ENCODE measurements at places on chromosomes 5 and 9.
A peak's percentile ranks its signal among the peaks of the same experiment; 100 is the strongest.

GRCh38 chr9:129761293-129761900 lies 8.6 kb upstream of the PTGES start:
- peak; percentile 48 for DNase-seq

- DNase-seq: no peak
These were observed 90.1 kb upstream of the SLC12A2 start for GRCh38 chr5:127993476-127993875.

DNA sequence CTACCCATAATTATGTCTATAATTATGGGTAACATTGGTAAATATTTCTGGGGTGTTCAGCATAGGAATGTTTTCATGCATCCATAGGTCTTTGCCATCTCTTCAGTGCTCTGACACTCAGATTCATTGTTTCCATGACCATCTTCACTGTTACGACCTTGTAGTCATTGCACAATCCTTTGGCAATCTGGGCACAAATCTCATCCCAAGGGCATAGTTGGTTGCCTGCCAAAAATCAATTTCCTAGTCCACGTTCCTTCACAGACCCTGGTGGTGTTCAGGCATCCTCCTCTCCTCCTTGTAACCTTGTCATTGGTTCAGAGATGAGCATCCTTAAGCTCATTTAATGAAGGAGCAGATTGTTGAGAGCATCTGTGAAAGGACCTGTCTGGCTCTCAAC lies 1400.7 kb downstream of the CDH12 start:
- DNase-seq: no peak

- DNase-seq: no peak
These were observed 513.0 kb upstream of the ADAMTS16 start for GRCh38 chr5:4627131-4627530.

DNA sequence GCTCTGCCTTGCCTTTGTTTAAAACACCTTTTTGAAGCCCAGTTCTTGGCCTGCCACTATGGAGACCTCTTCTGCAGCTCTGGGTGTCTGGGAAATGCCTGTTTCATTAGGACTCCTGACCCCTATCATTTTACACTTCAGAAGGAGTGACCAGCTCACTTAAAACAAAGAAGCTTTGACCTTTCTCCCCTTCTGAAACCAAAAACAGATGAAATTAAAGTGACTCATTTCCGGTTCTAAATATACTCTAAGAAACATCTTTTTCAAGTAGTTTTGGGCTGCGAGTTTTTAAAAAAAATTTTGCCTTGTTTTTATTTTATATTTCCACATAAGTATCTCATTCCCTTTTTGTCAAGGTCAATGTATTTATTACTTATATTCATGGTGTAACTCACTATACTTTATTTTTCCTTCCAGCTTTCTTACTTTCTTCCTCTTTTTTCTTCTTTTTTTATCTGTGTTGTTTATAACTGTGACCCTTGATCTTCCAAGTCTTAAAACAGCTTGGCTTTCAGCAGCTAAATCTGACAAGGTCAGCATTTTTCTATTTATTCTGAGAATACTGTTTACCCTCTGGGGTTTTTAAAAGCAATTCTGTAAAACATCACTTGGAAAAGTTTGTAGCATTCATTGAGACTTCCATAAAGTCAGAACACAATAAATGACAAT lies 672.9 kb downstream of the NR2F1-AS1 start:
- peak; percentile 34 for DNase-seq

GRCh38 chr5:2091921-2092320 lies 209.2 kb upstream of the IRX4 start:
- DNase-seq: no peak

Data from tongue (tissue), 3 donors.